ENCODE measurements at places on chromosomes 16 and 17.

DNA sequence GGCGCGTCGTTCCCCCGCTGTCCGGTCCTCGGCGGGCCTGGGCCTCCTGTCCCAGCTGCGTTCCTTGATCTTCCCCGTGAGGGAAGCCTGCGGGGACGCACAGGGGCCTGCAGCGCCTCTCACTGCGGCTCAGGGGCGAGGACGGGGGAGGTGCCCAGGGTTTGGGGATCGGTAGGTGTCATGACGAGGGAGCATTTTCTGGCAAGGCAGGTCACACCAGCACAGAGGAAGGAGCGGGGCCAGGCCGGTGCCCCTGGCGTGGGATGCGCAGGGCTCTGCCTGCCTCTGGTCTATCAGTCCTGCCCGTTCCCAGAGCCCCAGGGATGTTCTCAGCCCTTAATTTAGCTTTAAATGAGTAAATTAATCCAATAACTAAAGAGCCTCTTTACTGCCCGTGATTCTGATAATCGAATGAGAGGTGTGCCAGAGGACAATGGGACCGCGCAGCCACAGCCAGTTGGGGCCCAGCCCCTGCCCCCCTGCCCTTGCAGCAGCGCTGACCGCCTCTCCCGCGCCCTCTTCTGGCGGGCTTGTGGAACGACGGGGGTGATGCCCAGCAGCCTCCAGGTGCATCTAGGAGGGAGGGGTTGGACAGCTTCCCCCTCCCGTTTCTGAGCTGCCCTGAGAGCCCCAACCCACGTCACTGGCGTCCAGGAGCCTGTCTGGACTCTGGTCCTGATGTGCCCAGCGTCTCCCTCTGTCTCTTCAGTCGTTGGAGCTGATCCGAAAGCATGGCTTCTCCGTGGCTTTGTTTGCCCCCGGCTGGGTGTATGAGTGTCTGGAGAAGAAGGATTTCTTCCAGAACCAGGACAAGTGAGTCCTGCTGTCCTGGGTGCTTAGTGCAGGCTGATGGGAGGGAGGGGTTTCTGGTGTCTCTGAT, 7.9 kb downstream of the ENGASE start:
- DNase-seq = peak; percentile 67

GRCh38 chr17:68297195-68297594, 5.9 kb downstream of the ARSG start:
- no peak for DNase-seq

DNA sequence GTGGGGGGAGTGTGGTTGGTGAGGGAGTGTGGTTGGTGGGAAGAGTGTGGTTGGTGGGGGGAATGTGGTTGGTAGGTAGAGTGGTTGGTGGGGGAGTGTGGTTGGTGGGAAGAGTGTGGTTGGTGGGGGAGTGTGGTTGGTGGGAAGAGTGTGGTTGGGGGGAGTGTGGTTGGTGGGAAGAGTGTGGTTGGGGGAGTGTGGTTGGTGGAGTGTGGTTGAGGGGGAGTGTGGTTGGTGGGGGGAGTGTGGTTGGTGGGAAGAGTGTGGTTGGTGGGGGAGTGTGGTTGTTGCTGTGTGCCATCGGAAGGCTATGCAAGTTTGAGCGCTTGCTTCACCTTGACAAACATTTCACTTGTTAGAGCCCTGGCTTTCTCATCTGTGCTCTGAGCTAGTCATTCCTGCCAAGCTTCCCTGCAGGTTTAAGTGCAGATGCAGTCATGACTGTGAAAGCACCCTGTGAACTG, 20.1 kb downstream of the MINK1 start:
- DNase-seq = peak; percentile 17

GRCh38 chr16:88377961-88378360, 4.8 kb upstream of the ZNF469 start:
- DNase-seq = no peak

- no peak for DNase-seq
Measured at GRCh38 chr17:38325221-38325851, 18.4 kb downstream of the GPR179 start.

GRCh38 chr17:561116-561515, 153.5 kb downstream of the VPS53 start:
- DNase-seq = peak; percentile 65

- no peak for DNase-seq
Measured at GRCh38 chr16:11139326-11140097, 116.5 kb downstream of the SOCS1 start.

DNA sequence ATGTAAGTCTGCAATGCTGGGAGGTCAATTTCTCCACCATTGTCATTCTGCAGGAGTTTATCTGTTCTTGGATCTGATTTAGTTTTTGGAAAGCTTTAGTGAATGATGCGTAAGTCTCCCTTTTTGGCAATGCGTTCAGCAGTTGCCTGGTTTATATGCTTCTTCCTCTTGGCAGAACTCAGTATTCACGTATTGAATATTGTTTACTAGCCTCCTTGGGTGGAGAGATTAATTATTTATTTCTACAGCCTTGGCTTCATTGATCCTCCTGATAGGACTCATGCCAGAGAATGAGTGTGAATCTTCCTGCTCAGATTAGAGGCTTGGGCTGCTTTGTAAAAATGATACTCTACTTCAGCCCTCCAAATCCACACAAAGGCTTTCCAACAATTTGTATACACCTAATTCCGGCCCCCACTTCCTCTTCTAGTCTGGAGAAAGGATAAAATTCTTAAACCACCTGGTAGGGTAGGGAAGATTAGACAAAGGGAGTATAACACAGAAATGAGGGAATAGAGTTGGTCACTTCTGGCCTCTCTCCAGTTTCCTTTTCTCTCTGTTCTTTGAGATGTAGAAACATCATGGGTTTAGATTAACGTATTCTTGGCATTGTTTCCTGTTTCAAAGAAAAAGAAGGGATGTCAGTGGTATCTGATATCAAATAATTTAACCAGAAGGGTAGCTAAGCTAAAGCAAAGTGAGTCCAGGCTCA, 929.8 kb downstream of the KCNJ2 start:
- DNase-seq = no peak

DNA sequence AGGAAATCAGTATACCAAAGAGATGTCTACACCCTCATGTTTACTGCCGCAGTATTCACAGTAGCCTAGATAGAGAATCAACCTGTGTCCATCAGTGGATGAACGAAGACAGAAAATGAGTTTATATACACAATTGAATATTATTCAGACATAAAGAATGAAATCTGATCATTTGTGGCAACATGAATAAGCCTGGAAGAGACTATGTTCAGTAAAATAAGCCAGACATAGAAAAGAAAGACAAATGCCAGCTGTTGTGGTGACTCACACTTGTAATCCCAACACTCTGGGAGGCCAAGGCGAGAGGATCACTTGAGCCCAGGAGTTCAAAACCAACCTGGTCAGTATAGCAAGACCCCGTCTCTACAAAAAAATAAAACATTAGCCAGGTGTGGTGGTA, 16.1 kb downstream of the NUDT16L1 start:
- DNase-seq = no peak

GRCh38 chr16:1816396-1817275, 10.0 kb downstream of the HAGH start:
- DNase-seq = no peak

- DNase-seq = no peak
Measured at GRCh38 chr17:44915321-44915726, at the start of gene GFAP. Gene GFAP, minus strand, starts transcription at chr17:44915500. Its CDS starts 14 bp downstream, at chr17:44915486.

- DNase-seq = no peak
Measured at GRCh38 chr17:59373882-59374495, 42.5 kb downstream of the YPEL2 start.

DNA sequence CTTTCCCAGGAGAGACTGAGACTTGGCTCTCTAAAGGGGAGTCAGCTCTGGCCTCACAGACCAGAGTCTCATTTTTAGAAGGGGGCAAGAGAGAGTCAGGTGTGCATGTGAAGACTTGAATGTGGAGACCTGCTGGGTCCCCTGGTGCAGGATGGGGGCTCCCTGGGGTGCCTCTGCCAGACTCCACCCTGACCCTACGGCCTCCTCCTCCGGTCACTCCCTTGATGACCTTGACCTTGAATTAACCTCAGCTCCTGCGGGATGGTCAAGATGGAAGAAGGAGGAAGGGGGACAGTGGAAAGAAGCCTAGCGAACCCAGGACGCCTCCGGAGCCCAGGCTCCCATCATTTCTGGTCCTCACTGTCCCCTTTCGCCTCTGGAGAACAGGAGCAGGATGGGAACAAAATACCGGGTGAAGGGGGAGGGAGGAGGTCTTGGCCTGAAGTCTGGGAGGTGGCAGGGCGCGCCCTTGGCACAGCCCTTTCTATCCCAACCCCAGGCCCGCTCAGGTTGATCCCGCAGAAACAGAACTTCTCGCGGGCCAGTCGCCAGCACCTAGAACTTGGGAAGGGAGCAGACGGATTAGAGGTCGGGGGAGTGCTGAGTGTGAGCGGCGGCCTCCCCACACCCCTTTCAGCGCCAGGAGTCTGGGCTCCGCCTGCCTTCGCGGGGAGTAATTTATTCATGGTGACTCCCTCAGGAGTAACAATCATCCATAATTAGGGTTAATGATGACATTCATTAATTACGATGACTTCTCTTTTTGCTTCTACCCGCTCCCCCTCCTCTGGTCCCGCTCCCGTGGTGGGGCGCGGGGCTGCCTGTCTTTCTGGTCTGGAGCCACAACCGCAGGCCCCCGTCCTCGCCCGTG, 1.6 kb downstream of the STAC2 start:
- DNase-seq = no peak

- DNase-seq = no peak
Measured at GRCh38 chr16:56977216-56977615, 12.1 kb upstream of the NLRC5 start.

DNA sequence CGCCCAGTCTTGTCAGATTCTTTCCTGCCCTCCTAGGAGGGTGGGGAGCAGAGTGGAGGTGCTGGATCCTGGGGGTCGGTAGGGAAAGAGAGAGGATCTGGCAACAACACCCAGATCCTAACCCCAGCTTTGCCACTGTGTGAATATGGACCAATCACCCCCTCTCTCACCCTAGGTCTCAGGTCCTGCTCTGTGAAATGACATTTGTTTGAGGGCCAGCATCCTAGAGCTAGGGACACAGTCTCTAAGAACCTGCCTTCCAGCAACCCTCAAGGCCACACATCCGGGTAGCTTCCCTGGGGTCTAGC, 28.4 kb upstream of the MAP3K14 start:
- no peak for DNase-seq

DNA sequence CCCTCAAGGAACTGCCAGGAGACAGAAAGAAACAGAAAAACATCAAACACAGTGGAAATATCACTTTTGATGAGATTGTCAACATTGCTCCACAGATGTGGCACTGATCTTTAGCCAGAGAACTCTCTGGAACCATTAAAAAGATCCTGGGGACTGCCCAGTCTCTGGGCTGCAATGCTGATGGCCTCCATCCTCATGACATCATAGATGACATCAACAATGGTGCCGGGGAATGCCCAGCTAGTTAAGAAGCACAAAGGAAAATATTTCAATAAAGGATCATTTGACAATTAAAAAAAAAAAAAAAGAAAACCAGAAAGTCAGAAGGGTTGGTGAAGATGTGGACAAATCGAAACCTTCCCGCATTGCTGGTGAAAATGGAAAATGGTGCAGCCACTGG, 14.9 kb upstream of the CHMP6 start:
- no peak for DNase-seq

GRCh38 chr17:10499950-10500349, 18.4 kb downstream of the MYH1 start:
- DNase-seq = no peak

GRCh38 chr16:2985893-2986355, 5.7 kb upstream of the PKMYT1 start:
- no peak for DNase-seq

DNA sequence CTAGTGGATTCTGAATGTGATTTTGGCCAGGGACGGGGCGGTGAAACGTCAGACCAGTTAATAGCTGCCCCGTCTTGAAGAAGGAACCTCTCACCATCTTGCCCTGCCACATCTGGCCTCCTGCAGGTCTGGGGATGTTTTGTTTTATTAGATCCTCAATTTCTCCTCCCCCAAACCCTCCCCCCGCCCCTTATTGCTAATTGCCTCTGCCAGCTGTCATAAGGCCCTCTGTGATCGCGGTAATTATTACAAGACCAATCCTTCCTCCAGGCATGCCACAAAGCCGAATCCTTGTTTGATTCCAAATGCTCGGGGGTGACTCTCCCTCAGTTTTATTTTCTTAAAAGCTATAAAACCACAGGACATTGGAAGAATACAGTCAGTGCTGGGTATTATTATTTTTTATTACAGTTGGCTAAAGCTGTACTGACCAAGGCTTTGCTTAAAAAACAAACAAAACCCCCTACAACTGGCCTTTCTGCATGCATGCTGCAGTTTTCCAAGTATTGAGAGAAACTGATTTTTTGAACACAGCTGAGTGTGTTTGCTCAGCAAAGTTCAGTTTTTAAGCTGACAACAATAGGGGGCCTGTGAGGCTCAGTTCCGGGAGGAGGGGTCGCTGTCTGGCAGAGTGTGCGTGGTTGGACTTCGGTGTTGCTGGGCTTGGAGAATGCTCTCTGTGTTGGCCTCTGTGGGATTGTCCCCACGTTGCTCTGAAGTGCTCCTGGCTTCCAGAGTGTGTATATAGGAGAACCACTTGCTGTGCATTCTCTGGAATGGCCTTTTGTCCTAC, 1.7 kb downstream of the KSR1 start:
- DNase-seq = no peak

DNA sequence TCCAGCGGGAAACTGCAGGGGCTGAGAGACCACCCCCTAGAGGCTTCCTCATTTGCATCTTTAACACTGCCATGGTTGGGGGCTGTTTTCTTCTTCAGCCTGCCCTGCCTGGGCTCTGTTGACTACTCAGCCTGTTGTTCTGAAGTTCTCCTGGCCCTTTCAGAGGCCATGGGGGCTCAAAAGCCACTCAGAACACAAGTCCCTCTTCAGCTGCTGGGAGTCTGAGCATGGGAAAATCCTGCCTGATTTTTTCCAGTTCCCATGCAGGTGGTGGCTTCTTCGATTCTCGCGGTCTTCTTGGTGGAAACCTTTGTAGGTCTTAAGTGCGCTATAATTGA, 36.3 kb downstream of the PLCG2 start:
- DNase-seq = no peak

DNA sequence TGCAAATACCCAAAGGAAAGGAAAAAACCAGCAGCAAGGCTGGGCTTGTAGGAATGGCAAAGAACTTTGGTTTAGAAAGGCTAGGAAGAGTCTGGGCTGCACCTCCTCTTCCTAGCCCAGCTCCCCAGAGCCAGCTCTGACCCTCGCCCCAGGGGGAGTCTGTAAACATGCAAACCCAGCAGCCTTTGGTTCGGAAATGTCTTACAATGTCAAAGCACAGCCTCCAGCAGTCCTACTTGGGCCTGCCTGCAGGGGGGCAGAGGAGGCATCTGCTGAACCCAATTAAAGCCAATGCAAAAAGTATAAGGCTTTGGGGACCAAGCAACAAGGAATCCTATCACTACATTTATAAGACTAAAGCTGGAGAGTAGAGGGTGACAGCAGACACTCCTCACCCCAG, 5.0 kb upstream of the FTSJ3 start:
- DNase-seq = no peak

All from activated CD4-positive, alpha-beta T cell treated with anti-CD3 and anti-CD28 coated beads for 36 hours (primary cell).